A673 (cell line): ENCODE measurements at places on chromosomes 7 and 10.

DNA sequence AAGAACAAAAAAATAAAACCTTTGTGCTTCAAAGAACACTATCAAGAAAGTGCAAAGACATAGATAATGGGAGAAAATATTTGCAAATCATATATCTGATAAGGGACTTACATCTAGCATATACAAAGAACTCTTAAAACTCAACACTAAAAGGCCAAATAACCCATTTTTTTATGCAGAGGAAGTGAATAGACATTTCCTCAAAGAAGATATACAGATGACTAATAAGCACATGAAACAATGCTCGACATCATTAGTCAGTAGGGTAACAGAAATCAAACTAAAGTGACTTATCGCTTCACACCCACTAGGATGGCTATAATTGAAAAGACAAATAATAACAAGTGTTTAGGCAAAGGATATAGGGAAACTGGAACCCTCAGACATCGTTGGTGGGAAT is 78.0 kb downstream of the MALSU1 start:
- no peak for DNase-seq

GRCh38 chr10:79221110-79222051 is 125.9 kb upstream of the PPIF start:
- no peak for DNase-seq

GRCh38 chr10:70803775-70804420 is 11.8 kb upstream of the SGPL1 start:
- no peak for DNase-seq

DNA sequence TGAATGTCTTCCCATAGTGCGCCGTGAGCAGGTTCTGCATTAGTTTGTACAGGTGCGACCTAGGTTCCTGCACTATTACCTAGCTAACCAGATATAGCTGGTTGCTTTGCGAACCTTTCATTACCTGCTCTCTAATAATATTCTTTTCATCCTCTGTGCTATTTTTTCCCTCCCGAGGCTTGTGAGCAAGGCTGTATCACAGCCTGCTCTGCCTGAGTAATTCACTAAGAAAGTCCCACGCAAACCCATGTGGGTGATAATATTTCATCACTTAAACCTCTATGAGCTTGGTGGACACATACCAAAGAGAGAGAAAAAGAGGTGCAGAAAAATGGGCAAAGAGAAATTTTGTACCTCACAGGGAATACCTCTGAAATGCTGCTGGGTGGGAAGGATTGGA is 8.4 kb downstream of the INHBA start:
- DNase-seq = no peak

GRCh38 chr7:50838675-50839377 is 56.1 kb upstream of the GRB10 start:
- DNase-seq = no peak

DNA sequence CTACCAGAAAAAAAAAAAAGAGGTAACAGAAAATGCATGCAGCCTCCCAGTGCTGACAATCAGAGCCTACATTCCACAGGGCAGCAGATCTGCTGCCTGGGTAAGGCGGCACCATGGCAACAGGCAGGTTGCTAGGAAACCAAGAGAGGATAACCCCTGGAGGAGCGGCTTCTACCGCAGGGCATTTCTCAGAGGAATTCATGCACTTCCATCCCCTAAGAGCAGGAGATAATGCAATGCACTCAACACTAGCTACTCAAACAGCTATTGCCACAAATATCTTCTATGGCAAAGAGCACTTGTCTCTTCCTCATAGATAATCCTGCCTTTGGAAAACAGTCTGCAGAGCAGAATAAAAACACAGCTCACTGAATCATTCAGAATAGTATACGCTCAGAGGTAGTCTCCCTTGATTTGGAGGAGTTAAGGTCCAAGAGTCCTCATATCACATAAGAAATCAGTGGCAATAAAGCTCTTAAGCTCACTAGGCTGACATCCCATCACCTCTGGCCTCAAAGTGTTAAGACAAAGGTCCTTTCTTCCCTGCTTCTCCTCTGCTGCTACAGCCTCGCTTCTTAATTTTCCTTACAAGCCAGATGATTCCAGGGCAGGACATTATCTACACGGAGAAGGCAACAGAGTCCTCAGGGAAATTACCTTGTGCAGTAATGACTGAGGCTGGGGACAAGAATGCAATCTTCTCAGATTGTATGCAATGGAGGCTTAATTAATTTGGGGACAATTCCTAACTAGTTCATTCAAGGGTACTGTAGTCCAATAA is 10.7 kb downstream of the PSAP start:
- DNase-seq = peak; percentile 97

GRCh38 chr10:67818323-67818722 is 19.7 kb downstream of the DNAJC12 start:
- DNase-seq = peak; percentile 82

- no peak for DNase-seq
Observed at GRCh38 chr10:13829790-13830189, 243.0 kb downstream of the PRPF18 start.

- DNase-seq = peak; percentile 65
Observed at GRCh38 chr10:52951824-52952223, 179.2 kb upstream of the MBL2 start.

DNA sequence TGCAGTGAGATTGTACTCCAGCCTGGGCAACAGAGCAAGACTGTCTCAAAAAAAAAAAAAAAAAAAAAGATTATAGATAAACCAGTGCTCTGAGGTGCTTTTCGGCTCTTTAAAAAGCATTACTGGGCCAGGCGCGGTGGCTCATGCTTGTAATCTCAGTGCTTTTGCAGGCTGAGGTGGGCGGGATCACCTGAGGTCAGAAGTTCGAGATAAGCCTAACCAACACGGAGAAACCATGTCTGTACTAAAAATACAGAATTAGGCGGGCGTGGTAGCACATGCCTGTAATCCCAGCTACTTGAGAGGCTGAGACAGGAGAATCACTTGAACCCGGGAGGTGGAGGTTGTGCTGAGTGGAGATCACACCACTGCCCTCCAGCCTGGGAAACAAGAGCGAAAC is 6.6 kb upstream of the HNRNPF start:
- no peak for DNase-seq

DNA sequence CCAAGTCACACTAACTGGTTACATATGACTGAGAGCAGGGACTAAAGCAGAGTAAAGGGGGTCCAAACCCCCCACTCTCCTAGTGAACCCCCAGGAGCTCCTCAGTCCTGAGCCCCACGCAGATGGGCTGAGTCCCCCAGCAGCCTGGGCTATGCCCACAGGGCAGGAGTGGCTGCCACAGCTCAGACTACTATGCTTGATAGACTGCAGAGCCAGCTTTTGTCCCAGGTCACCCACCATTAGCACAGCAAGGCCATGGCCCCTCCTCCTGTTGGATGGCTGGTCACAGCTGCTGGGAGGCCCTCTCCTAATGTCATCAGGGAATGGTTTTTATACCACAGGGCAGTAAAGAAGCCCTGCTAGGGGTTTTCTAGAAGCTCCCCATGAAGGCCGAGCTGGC is 46.3 kb upstream of the FGFR2 start:
- no peak for DNase-seq

GRCh38 chr7:16014031-16014430 is 327.5 kb upstream of the MEOX2 start:
- DNase-seq = no peak
